ENCODE measurements at places on chromosomes 3 and 15. TPM values are rescaled to one million over a fixed set of nuclear protein-coding genes. Genes with fewer than 3 reads are reported as not detected.

GRCh38 chr3:126023390-126023789 lies 54.4 kb downstream of the ROPN1B start:
- no peak for DNase-seq

Gene TASOR
- 42.1 TPM for total RNA-seq

Gene CADM2
- 2.7 TPM for total RNA-seq

DNA sequence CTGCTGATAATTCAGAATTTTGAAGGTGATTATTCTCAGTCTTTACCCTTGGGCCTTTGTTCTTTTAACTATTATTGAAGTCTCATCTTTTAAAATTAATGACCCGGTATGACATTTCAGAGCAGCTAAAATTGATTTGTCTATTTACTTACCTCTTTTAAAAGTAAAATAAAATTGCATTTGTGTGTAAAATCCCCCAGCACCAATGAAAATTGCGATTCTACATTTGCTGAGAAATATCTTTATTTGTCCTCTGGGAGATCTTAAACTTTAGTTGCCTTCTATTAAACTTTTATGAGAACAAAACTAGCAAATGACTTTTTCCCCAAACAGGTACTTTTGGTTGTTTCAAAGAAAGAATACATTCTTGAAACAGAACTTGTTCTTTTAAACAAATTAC lies 7.5 kb upstream of the IL5RA start:
- no peak for DNase-seq

DNA sequence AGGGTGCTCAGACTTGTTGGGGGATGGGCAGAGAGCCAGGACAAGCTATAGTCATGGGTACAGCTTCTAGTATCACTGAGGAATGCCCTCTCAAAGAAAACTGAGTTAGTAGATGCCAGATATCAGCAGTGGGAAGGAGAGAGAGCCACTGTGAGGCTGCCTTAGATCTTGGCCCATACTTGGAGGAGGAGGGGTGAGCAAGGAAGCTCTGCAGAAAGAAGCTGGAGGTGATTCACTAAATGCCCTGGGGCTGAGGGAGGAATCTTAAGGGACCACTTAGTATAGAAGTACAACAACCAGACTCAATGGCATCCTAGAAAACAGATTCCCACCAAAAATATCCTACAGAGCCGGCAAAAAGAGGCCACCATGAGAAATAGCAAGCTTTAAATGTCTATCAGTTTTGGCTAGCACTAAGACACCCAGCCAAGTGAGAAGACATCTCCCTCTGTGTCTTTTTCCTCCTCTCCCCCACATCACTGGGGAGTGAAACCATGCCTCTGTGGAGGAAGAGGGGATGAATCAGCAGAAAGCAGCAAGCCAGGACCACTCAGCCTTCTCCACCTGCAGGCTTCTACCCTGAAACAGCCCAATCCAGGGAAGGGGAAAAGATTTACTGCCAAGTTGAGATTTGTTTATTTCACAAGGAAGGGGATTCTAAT lies 282.5 kb upstream of the STT3B start:
- DNase-seq = no peak

Gene CCR2
- 0.68 TPM for total RNA-seq

Gene GOLGA8T
- total RNA-seq = not detected

Gene SEMA5B
- 0.26 TPM for total RNA-seq

DNA sequence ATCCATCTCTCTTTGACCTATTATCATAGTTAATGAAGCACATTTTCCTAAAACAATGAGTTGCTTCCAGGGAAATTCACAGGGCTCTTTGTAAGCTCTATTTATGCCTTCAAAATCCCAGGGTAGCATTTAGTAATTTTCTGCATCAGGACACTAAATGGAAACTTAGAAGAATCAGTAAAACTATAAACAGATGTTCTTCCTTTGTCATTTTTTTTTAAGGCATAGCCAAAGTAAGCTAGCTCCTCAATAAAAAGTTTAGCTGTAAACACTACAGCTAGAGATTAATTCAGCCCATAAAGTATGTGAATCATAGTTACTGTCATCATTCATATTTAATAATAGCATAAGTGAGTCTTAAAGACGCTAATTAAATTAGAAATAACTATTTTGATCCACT lies 79.3 kb downstream of the RPL22L1 start:
- no peak for DNase-seq

Gene SLC9A9
- 3.4 TPM for total RNA-seq

DNA sequence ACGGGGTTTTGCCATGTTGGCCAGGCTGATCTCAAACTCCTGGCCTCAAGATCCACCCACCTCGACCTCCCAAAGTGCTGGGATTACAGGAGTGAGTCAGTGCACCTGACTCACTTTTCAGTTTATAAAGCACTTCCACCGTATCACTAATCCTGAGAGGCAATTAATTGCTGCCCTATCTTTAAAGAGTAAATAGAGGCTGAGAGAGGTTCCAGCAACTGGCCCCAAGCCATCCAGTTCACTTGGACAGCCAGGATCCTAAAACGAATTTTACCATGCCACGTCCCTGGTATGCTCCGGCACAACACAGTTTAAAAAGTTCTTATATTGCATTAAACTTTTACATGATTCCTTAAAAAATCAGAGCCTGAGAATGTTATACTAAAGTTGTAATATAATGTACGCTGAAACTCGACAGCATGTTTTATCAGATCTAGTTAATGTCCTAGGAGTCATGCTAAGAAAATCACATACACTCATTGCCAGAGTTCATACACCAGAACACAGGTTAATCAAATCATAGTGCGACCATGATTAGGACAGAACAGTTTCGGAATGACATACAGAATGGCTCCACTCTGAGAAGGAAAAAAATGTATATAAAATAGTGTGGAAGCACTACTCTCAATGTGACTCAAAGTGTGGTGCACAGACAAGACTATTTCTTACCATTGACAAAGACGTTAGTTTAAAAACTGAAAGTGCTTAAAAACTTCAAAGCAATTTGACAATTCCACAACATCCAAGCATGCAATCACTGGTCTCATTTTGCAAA lies 125.4 kb downstream of the ULK4 start:
- DNase-seq = no peak

Gene THOC7
- total RNA-seq = 74.8 TPM

Gene LINS1
- total RNA-seq = 11.0 TPM

DNA sequence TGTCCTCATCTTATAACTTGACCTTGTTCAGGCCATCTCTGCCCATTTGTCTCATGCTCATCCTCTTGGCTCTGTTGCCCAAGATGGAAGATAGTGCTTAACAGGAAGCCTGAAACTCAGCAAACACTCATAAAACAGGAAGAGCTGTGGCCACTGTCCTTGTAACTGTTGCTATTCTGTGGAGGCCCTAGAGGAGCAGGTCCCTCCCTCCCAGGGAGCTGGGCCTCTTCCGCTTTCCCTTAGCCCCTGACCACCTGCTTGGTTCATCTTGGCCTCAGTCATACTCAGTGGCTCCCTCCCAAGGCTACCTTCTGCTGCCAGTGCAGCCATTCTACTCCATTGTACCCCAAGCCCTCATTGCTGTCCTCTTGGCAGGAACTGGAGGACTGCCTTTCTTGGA lies 3.5 kb downstream of the MAPKAPK3 start:
- DNase-seq = peak; percentile 53

Measured in gastrocnemius medialis (tissue), 4 donors.